Stimulated activated CD4-positive, alpha-beta T cell treated with anti-CD3 and anti-CD28 coated beads, Interleukin-1b, Interleukin-23, amount 100 ng/mL, for 1 hour (primary cell): ENCODE measurements at places on chromosomes 5 and 9.
A peak's percentile ranks its signal among the peaks of the same experiment; 100 is the strongest.

GRCh38 chr5:23234197-23234596 lies 273.2 kb upstream of the PRDM9 start:
- no peak for DNase-seq

- no peak for DNase-seq
Observed at GRCh38 chr9:135797507-135798262, 95.7 kb downstream of the KCNT1 start.

DNA sequence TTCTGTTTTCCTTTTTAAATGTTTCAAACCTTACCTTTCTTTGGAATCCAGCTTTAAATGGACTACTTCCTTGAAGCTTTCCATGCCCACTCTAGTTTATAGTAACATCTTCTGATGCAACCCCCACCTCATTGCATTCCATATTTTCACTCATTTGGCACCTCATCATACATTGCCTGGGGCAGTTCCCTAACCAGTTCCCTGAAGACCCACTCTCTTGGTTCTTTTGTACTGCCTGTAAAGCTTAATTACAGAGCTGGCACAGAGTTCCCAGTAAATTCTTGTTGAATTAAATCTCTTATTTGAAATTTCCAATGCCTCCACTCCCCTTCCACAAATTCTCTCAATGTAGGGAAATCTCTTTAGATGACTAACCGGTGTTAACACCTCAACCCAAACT lies 257.2 kb downstream of the ARRDC3 start:
- DNase-seq: no peak

DNA sequence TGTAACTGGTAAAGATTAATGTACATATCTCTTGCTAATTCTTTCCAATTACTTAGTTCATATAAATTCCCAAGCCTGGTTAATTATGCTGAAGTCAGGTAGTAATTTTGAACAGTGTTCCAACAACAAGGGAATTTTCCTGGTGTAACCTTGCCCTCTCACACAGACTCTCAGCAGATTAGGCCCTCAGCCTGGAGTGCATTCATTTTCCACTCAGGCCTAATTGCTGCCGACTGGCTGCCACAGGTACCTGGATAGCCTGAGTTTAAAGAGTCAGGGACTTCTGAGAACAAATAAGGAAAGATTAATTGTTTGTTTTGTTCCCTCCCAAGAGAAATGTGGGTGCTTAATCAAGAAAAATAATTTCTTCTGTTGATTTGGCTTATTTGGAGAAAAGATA lies 71.4 kb downstream of the PPIC start:
- DNase-seq: no peak

GRCh38 chr9:35882263-35882848 lies 12.2 kb upstream of the OR13J1 start:
- DNase-seq: peak; percentile 58

- DNase-seq: no peak
Observed at GRCh38 chr9:113464286-113464660, 746 bp downstream of the RGS3 start.

DNA sequence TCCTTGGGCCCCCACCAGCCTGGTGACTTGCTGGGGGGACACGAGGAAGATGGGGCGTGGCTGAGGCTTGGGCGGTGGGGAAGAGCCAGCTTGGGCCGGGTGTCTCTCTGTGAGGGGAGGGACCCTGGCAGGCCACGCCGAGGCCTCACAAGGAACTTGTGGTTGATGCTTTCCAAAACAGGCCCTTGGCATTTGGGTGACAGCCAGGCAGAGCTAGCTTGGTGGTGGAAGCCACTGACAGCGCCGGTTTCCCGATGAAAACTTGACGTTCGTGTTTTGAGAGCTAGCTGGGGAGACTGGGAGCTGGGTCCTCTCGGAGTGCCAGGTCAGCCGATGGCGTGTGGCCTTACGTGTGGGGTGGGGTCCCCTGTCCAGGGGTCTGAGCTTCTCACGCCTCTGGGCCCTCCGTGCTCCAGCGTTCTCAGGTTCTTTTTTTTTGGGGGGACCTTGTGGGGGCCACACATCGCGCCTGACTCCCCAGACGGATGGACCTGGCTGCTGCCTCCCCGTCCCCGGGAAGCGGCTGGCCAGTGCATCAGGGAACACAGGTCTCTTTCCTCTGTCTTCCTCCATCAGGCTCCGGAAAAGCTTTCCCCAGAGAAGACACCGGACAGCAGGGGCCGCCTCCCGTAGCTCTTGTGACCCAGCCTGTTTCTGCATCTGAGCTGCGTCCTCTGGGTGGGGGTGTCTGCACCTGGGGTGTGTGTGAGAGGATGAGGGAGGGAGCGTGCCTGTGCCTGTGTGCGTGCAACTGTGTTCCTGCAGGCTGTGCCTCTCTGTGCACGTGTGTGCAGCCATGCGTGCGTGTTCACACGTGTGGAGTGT lies 129.3 kb upstream of the LPCAT1 start:
- DNase-seq: no peak

- DNase-seq: no peak
Observed at GRCh38 chr5:947626-948471, 55.2 kb downstream of the TRIP13 start.

DNA sequence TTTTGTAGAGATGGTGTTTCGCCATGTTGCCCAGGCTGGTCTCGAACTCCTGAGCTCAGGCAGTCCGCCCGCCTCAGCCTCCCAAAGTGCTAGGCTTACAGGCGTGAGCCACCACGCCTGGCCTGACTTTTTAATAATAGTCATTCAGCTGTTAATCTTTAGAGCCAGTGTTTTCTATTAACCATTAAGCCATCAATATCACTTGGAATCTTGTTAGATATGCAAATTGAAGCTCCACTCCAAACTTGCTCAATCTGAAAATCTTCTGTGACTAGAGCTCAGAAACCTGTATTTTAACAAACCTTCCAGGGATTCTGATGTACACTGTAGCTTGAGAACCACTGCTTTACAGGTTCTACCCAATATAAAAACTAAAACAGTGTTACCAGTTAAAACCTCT lies 113.5 kb downstream of the CDC42SE2 start:
- DNase-seq: no peak

DNA sequence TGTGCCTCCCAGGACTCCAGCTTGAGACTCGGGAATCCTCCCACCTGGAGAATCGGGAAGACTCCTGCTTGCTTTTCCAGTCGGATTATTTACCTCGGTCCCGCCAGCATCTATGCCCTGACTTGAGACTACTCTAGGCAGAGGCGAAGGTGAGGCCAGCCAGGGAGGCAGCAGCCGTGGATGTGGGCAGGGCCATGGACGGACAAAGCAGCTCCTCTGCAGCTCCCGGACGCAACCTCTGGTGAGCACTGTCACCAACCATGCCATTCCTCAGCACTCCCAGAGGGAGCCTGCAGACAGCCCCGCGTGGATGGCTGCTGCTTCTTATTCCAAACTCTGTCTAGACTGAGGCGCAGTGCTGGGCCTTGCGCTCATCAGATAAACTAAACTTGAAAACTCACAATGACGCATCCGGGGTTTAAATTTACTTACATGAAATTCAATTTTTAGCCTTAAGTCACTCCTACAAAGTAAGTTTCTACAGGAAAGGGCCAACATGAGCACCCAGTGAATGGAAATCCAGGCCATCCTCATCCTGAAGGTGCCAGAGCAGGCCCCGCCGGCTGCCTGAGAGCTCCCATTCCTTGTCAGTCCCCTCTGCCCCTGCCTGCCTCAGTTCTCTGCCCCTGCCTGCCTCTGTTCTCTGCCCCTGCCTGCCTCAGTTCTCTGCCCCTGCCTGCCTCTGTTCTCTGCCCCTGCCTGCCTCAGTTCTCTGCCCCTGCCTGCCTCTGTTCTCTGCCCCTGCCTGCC lies 17.8 kb downstream of the MED10 start:
- DNase-seq: no peak

- DNase-seq: no peak
Observed at GRCh38 chr5:20972419-20972925, 984.5 kb upstream of the CDH18 start.

- DNase-seq: no peak
Observed at GRCh38 chr9:91415290-91415689, 8.3 kb downstream of the NFIL3 start.

- no peak for DNase-seq
Observed at GRCh38 chr5:44099643-44100042, 289.6 kb downstream of the FGF10 start.

GRCh38 chr9:1979741-1980367 lies 35.3 kb upstream of the SMARCA2 start:
- DNase-seq: no peak

- DNase-seq: no peak
Observed at GRCh38 chr9:137711678-137712105, 92.9 kb downstream of the EHMT1 start.

DNA sequence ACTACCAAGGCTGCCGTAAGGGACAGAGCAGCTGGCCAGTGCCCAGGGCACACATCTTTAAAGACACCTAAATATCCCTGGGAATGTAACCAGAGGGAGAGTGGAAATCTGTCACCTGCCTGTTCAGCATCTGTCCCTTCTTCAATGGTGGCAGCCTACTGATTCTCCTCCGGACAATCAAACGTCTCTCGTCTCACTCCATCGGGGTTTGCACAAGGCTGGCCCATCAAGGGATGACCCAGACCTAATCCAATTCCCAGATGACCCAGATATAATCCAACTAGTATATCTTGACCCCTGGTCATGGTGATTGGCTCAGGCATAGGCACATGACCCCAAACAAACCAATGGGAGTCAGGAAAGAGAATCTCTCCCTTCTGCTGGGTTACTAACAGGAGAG lies 93.5 kb downstream of the HRH2 start:
- no peak for DNase-seq

GRCh38 chr5:157047898-157048297 lies 11.0 kb downstream of the HAVCR1 start:
- no peak for DNase-seq

DNA sequence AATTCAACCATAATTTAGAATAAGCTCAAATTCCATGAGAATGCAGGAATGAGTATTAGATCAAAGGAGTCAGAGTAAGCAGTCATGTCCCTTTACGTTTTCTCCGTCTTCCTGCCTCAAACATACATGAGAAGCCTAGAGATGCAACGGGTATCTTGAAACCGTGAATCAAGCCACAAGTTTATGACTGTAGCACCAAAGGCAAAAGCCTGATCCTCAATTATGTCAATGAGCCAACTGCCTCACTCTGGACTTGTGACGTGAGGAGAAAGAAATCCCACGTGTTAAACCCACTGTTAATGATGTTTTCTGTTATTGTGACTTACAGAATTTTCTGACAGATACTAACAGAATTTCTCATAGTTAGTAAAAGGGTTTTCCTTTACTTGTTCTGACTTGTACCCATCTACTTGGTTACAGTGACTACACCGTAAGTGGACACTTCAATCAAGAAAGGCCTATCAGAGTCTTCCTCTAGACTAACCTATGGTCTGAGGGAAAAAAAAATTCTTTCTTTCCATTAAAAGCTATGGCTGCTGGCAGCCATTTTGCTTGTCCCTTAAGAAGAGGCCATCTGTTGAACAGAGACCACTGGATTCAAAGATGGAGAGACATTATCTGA lies 35.3 kb upstream of the HK3 start:
- DNase-seq: no peak

DNA sequence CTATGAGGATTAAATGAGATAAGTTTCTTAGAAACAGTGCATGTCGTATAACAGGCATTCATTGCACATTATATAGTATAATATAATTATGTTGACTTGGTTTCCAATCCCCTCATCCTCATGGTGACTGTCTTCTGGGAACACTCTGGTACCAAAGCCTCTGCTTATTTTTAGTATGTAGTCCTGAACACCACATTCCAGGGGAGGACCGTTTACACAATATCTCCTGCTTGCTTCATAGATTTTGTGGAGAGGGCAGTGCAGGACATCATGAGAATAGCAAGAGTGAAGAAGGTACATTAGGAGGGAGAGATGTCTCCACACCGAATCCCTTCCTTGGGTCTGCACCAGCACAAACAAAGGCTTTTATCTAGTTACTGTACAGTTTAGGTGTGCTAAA lies 20.5 kb upstream of the BHMT start:
- DNase-seq: no peak

- no peak for DNase-seq
Observed at GRCh38 chr9:108933231-108933717, 650 bp downstream of the ELP1 start.

GRCh38 chr9:83956086-83956435 lies 24.0 kb downstream of the HNRNPK start:
- no peak for DNase-seq

DNA sequence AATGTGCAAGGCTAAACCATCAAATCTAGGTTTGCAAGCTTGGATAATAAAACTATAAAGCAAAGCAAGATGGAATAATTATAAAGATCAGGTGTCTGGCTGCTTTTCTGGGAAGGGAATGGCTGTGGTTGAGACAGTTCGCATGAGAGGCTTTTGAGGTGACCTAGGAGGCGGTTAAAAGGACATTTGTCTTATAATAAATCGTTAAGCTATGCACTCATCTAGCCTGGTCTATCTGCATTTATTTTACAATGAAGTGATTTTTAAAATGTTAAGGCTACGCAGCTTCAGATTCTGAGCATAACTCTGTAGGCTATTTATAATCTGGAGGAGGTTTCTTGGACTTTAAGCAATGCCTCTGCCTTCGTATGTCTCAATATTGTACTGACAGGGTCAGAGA lies 29.4 kb upstream of the MAN2A1 start:
- no peak for DNase-seq

DNA sequence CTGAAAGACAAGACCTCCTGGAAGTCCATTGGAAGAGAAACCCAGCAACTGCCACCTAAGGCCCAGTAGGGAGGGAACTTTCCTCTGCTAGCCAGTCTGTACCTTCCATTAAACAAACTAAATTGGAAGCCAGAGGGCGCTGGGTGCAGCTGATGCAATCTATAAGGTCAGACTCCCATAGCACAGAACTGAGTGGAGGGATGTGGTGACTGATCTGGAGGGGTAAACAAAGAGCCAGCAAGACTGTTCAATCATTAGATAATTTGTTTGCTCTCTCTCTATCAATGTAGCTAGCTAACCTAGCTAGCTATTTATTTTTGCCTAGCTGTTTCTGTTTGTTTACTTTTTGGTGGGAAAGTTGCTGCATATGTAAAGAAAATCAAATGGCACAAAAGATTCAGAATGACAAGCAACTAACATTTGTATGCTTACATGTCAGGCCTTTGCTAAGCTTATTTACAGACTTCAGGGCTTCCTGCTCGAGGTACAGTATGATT lies 291.8 kb upstream of the DAB2 start:
- DNase-seq: no peak

GRCh38 chr5:108818613-108819272 lies 71.0 kb downstream of the FER start:
- DNase-seq: no peak

DNA sequence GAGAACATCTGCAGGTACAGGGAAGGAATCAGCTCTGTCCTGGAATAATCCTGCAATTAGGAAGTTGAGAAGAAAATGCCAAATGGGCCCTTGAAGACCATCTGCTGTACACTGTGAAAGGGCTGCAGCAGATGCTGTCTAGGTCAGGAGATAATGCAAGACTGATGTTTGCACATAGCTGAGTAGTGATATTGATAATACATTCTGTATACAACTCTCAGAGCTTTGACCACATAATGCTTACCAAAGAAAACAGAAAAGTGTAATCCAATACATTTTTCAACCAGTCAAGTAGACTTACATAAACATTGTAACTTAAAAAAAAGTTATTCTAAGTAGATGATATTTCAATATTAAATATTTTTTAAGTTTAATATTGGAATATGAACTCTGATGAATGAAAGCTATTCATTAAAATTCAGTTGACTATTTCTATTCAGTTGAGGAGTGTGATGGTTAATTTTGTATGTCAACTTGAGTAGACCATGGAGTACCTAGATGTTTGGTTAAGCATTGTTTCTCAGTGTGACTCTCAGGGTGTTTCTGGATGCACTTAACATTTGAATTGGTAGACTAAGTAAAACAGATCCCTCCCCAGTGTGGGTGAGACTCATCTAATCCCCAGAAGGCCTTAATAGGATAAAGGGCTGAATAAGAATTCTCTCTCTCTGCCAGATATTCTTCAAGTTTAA lies 380.1 kb upstream of the PRR16 start:
- DNase-seq: no peak

GRCh38 chr9:98774746-98775145 lies 21.6 kb downstream of the ANKS6 start:
- DNase-seq: no peak
